Activated CD8-positive, alpha-beta memory T cell treated with anti-CD3 and anti-CD28 coated beads for 4 hours (primary cell): ENCODE measurements at places on chromosomes 11 and 22.

GRCh38 chr11:27497911-27498310 lies 8.7 kb downstream of the LIN7C start:
- no peak for DNase-seq

DNA sequence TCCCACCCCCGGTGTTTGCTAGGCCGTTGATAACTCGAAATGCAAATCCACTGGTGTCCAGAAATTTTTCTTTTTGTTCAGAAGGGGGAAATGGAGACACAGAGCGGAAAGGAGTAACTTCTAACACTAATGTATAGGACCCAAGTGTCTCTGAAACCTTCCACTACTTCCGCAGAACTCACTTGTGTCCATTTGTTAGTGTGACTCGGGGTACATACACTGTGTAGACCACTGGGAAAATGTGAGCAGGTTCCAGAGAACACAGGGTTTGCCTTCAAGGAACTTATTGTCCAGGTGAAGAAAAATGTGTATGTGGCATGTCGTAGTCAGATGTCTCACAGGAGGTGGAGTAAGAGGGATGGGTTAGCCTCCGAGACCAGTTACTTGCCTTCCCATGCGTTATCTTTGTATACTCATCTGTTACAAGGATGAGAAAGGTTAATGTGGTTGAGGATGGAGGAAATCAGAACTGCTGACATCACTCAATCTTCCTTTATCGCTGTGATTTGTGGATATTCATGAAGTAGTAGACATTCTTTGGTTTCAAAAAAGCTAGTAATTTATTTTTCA lies 857 bp downstream of the ARCN1 start:
- no peak for DNase-seq

DNA sequence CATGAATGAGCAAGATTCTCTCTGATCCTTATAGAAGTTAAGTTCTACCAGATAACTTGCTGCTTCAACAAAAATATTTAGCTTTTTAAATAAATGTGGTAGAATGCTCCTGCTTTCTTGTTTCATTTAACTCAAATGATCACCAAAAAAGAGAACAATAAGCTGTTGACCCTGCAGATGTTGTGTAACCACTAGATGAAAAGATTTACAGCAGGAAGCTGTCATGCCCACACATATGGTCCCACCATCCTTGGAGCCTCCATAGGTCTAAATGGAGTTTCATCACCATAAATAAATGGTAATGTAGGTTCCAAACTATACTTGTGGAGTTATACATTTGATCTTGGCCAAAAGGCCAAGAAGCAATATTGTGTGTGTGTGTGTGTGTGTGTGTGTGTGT lies 118.8 kb downstream of the RRAS2 start:
- DNase-seq = no peak

DNA sequence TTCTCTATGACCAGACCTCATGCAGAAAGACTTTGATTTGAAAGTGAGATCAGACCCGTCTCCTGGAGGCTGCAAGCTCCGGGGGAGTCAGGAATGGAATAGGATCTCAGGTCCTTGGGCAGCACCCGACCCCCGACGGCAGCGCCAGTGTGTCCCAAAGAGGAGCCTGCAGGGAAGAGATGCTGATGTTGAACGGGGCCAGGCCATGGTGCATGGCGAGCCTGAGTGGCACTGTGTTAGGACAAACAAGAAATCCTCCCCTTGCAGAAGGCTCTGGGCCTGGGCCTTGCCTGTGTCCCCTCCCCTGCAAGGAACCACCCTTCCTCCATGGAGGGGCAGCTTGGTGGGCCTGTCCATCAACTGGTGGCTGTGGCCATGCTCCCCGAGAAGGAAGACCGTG lies 20.1 kb upstream of the SYT8 start:
- no peak for DNase-seq

GRCh38 chr11:13745165-13745564 lies 76.7 kb downstream of the FAR1 start:
- DNase-seq = no peak

DNA sequence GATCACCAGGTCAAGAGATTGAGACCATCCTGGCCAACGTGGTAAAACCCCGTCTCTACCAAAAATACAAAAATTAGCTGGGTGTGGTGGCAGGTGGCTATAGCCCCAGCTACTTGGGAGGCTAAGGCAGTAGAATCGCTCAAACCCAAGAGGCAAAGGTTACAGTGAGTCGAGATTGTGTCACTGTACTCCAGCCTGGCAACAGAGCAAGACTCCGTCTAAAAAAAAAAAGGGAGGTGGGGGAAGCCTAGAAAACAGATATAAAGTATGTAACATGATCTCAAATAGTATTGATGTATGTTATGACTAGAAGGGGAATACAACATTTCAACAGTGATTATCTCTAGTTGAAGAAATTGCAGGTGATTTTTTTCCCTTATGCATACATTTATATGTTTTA lies 61.4 kb downstream of the SLC1A2 start:
- DNase-seq = no peak
